Left renal pelvis (tissue), 4 donors: ENCODE measurements at places on chromosomes 5 and 9. TPM values are rescaled to one million over a fixed set of nuclear protein-coding genes. Genes with fewer than 3 reads are reported as not detected.

- DNase-seq = no peak
Measured at GRCh38 chr5:64773533-64773932, 4.8 kb downstream of the CWC27 start.

DNA sequence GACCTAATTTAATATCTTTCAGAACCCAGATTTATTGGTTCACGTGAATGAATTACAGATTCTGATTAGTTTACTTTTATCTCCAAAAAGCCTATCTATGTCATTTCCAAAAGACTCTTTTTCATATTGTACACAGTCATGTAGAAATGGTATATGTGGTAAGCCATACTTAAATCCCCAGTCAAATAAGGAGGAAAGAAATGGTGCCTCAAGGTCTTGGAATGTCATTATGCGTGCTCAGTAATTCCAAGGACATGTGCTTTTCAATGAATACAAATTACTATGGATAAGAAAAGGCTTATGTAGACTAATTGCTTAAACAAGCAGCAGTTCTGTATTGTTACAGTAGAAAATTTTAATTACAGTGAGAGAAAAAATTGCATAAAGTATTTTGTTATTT is 64.1 kb upstream of the TYRP1 start:
- DNase-seq = no peak

DNA sequence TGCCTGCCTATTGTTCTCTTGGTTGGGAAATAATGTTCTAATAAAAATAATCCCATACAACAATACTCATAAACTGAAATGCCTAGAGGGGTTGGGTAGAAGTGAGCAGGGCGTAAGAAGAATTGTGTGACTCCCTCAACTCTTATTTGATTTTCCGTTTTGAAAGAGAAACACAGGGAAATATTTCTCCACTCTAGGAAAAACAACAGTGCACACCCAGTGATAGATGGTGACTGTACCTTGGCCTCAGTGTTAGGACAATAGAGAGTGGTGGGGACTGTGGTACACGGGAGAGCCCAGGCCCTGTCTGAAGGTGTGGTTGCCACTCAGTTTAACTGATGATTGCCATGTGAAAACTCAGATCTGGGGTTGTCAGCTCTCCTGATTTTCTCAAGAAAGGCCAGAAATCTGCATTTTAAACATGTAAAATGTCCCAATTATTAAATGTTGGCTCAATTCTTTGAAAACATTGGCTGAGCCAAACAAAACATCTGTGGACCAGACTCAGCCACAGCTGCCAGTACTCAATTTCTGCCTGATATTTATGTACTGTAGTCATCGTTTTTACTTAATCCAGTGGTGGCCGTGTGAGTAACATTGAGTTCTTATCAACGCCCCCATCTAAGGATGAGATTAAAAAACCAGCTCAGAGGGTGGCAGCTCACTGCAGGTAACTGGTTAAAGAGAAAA is 103.8 kb upstream of the ZNF618 start:
- no peak for DNase-seq

GRCh38 chr5:83922699-83923098 is 202.0 kb upstream of the HAPLN1 start:
- DNase-seq = no peak

GRCh38 chr5:24788829-24789514 is 144.2 kb upstream of the CDH10 start:
- DNase-seq = no peak

DNA sequence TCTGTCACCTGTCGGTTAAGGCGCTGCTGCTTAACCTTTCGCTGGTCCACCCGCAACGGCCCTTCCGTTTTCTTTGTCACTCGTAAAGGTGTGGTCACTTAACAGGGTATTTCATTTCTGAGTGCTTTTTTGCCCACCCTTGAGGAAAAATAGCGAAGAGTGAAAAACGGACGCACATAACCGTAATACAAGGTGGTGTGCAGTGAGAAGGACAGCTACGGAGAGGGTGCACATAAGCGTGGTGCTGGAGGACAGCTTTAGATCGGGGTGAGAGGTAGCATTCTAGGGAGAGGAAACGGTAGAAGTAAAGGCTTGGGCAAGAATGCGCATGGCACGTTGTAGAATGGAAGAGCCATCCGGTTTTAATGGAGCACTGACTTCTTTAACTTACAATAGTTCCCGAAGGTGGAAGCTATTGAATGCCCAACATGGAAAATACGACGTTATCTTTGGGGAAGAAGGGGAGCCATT is 761 bp downstream of the CCT5 start:
- no peak for DNase-seq

GRCh38 chr9:14027116-14027800 is 286.7 kb downstream of the NFIB start:
- DNase-seq = no peak

- no peak for DNase-seq
Measured at GRCh38 chr5:134813827-134814226, 31.9 kb upstream of the C5orf24 start.

DNA sequence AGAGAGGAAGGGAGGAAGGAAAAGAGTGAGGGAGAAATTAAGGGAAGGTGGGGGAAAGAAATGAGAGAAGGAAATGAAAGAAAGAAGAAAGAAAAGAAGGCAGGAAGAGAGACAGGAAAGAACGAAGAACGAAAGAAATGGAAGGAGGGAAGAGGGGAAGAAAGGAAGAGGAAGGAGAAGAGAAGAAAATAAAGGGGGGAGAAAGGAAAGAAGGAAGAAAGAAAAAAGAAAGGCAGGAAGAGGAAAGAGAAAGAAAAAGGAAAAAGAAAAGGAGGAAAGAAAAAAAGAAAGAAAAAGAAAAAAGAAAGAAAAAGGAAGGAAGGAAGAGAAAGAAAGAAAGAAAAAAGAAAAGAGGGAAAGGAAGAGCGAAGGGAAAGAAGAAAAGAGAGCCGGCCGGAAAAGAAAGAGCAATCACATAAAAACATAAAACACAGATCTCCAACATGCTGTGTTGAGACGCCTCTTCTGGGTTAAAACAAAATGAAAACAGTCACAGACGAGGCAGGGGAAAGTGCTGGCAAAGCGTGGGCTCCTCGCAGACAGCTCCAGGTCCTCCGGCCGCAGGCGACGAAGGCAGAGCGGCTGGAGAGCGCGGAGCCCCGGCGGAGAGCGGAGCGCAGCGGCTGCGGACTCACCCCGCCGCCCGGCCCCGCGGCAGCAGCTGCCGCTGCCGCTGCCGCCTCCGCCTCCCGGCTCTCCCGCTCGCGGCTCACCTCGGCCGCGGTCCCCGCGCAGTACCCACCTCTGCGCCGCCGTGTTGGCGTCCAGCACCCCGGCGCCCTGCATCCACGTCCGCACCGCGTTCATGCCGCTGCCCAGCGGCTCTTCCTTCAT is 896 bp downstream of the EBF1 start:
- DNase-seq = no peak

DNA sequence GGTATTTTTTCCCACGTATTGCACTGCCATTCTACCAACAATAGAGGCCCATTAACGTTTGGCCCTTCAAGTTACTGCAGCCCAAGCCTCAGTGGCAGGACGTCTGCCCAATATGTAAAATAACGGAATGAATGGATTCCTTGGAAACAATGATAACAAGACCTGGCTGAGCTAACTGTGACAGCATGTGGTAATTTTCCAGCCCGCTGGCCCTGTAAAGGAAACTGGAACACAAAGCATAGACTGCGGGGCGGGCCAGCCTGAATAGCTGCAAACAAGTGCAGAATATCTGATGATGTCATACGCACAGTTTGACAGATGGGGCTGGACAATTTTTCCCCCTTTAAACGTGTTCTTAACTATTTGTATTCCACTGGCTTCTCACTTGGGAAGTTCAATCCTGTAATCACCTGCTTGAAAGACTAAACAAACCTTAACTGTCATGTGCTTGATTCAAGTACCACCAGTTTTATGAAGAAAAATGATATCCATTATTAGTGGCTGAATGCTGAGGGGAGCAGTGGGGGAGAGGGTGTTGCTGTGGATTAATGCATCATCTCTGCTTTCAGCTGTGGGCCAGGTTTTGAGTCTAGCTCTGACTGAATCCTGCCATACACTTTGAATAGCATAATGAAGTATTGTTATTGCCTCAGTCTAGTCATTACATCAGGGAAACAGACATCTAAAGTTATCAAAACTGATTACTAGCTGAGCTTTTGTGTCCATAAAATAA is 323.9 kb downstream of the TMEM161B start:
- no peak for DNase-seq

Gene ZNF354C
- 22.4 TPM for polyA plus RNA-seq

Gene HTR4
- not detected for polyA plus RNA-seq

Gene POLR3G
- polyA plus RNA-seq = 2.1 TPM

Gene PTGES
- polyA plus RNA-seq = 5.2 TPM

Gene GABRB2
- 0.60 TPM for polyA plus RNA-seq

Gene MARCOL
- not detected for polyA plus RNA-seq

Gene ANXA2R
- 0.82 TPM for polyA plus RNA-seq
